ENCODE measurements at places on chromosomes 13 and 19.
A peak's percentile ranks its signal among the peaks of the same experiment; 100 is the strongest.

GRCh38 chr13:97273341-97273831 lies 51.3 kb downstream of the MBNL2 start:
- no peak for DNase-seq

DNA sequence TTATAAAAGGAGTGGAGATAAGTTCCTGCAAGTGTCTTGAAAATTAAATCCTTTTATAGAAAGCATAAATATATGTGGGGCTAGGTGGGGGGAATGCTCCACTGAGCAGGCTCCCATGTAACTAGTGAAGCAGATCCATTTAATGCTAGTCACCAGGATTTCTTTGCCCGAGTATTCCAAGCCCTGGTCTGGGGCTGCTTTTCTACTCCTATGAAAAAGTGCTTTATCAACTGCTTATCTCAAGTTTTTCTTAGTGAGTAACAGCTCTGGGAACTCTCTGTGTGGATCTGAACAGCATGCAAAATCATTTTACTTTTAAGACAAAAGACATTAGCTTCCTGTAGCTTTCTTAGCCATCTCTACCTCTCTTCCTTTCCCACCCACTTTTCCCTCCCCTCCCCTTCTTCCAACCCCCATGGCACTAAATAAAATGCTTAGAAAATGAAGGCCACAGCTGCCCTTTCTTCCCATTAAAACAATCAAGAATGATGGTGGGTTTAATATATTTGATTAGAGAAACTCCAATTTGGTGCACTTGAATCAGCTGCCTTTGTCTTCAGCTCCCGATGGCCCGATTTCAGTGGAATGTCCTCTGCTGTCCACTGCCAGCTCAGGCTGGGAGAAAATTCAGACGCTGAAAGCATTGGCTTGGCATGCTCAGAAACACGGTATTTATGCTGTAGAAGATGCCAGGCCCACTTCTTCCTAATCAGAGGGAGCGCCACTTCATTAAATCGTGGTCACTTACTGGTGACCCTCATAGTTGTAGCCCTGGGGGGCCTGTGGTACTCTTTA lies 475.1 kb downstream of the FOXO1 start:
- DNase-seq, result no peak

GRCh38 chr13:106471957-106472543 lies 63.4 kb downstream of the EFNB2 start:
- DNase-seq, result no peak

GRCh38 chr13:61179741-61180140 lies 235.9 kb downstream of the PCDH20 start:
- no peak for DNase-seq

GRCh38 chr19:45527731-45528130 lies 20.5 kb downstream of the VASP start:
- no peak for DNase-seq

GRCh38 chr13:41332829-41333228 lies 21.8 kb downstream of the NAA16 start:
- no peak for DNase-seq

GRCh38 chr19:1526979-1527649 lies 3.2 kb downstream of the PLK5 start:
- DNase-seq, result no peak

DNA sequence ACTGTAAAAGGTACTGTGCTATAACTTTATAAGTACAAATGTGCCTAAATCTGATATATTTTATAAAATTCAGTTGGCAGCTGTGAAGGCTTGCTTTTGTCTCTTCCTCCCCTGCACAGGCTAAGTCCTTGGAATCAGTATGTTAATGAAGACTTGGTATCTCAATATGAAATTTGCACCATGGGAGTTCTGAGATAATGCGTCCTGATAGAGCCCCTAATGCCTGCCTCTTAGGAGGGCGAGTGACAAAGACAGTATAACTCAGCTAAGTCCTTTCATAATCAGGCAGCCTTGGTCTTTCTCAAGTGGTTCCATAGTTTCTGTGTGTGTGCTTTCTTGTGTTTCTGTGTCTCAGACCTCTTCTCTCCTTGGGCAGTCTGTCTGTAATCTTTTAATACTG lies 14.7 kb downstream of the LRCH1 start:
- no peak for DNase-seq

DNA sequence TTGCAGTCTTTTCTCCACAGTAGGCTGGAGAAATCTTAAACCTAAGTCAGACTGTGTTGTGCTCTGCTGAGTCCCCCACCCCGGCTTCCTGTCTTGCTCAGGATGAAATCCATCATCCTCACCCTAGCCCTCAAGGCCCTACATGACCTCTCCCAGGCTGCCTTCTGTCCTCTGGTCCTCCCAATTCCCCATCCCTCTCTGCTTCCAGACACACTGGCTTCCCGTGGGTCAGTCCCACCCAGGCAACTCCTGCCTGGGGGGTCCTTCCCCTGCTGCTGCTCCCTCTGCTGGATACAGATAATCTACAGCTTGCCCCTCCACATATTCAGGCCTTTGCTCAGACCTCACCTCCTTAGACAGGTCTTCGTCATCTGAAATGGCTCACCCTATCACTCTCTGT lies 18.4 kb upstream of the CBY2 start:
- DNase-seq, result no peak

DNA sequence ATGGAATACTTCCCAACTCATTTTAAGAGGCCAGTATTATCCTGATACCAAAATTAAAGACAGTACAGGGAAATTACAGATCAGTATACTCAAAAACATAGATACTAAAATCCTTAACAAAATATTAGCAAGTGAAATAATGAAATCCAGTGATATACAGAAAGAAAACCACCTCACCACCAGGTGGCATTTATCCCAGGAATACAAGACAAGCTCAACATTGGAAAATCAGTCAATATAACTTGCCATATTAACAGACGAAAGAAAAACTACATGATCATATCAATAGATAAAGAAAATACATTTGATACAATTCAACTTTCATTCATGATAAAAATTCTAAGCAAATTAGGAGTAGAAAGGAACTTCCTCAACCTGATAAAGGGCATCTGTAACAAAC lies 6.7 kb upstream of the GNA15 start:
- DNase-seq, result peak; percentile 55

GRCh38 chr13:98960606-98961502 lies 17.0 kb downstream of the DOCK9 start:
- DNase-seq, result no peak
